Stomach (tissue), 19 donors: ENCODE measurements at places on chromosomes 4 and X. TPM values are rescaled to one million over a fixed set of nuclear protein-coding genes. Genes with fewer than 3 reads are reported as not detected.

MAGEE2 gene
- not detected for polyA plus RNA-seq

VGLL1 gene
- polyA plus RNA-seq, result 1.2 TPM

SPANXN3 gene
- polyA plus RNA-seq, result not detected

OGT gene
- 9.6 TPM for polyA plus RNA-seq

GABRQ gene
- polyA plus RNA-seq, result not detected

ART3 gene
- polyA plus RNA-seq, result 0.90 TPM

ZNF185 gene
- 4.4 TPM for polyA plus RNA-seq

NKX6-1 gene
- not detected for polyA plus RNA-seq

GPR34 gene
- polyA plus RNA-seq, result 7.5 TPM

PAGE2 gene
- not detected for polyA plus RNA-seq

SMR3B gene
- not detected for polyA plus RNA-seq

TDO2 gene
- polyA plus RNA-seq, result 0.56 TPM

FAM47A gene
- polyA plus RNA-seq, result not detected

NMU gene
- polyA plus RNA-seq, result 0.56 TPM

C4orf54 gene
- polyA plus RNA-seq, result 0.15 TPM

RNF150 gene
- 0.31 TPM for polyA plus RNA-seq

NUDT11 gene
- polyA plus RNA-seq, result 0.61 TPM

NKX3-2 gene
- polyA plus RNA-seq, result 0.31 TPM

PNMA6A gene
- polyA plus RNA-seq, result 0.44 TPM

SHROOM2 gene
- polyA plus RNA-seq, result 1.3 TPM

GABRG1 gene
- polyA plus RNA-seq, result not detected

OTC gene
- not detected for polyA plus RNA-seq

CASP3 gene
- 27.3 TPM for polyA plus RNA-seq

DCAF4L1 gene
- 0.05 TPM for polyA plus RNA-seq

SNX12 gene
- 47.2 TPM for polyA plus RNA-seq

KIT gene
- polyA plus RNA-seq, result 4.0 TPM

SLC6A14 gene
- 2.8 TPM for polyA plus RNA-seq

FAM236D gene
- polyA plus RNA-seq, result not detected

ABCG2 gene
- 0.61 TPM for polyA plus RNA-seq

PCDH10 gene
- 0.50 TPM for polyA plus RNA-seq

ARAP2 gene
- polyA plus RNA-seq, result 2.2 TPM

TRPC5OS gene
- not detected for polyA plus RNA-seq

IL21 gene
- not detected for polyA plus RNA-seq

CLDN22 gene
- not detected for polyA plus RNA-seq

ZFYVE28 gene
- polyA plus RNA-seq, result 5.3 TPM

CWH43 gene
- polyA plus RNA-seq, result 2.3 TPM
